ENCODE measurements at places on chromosomes 2 and 18. TPM values are rescaled to one million over a fixed set of nuclear protein-coding genes. Genes with fewer than 3 reads are reported as not detected.

DNA sequence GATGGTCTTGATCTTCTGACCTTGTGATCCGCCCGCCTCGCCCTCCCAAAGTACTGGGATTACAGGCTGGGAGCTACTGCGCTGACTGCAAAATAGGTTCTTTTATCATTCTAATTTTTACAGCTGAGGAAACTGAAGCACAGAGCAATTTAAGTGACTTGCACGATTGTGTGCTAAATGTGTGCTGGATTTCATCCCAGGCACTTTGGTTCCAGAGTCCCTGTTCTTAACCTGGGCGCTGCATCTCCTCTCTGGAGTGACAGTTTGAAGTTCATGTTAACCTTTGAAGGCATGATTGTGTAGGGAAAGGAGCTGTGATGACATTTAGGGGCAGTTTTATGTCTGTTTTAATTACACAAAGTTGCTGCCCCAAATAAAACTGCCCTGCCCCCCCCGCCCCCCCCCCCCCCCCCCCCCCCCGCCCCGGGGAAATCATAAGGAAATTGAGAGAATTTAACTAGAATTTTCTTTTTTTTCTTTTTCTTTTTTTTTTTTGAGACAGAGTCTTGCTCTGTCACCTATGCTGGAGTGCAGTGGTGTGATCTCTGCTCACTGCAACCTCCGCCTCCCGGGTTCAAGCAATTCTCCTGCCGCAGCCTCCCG lies 5.6 kb downstream of the ACSL3 start:
- DNase-seq: no peak

DNA sequence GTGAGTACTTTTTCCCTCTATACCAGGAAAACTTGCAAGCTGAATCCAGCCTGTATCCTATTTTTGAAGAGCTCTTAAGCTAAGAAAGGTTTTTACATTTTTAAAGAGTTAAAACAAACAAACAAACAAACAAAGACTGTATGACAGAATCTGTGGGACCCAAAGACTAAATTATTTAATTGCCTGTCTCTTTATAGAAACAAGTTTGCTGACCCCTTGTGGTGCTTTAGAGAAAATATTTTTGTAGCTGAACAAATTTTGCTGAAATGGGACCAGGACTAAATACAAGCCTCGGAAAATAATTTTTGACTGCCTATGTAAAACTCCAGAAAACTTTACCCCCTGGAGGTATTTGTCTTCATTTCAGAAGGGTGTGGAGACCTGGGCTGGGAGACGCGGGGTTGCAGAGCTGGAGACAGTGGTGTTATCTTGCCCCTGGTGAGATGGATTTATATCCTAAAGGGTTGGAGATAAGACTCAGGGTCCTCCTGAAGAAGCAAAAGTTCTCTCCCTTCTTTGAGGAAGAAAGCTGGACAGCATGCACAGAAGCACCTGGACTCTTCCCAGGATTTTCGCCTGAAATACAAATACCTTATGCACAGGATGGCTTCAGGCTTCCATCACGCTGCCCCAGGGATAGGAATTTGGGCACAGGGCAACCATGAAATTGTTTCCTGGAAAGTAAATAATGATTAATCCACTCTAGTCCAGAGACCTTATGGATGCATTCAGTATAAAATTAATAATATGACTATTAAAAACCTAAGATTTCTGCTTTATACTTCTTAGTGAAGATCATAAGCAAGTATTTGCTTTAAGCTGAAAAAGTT lies 54.3 kb downstream of the TMX3 start:
- DNase-seq: no peak

GALNT3 gene
- 3.1 TPM for total RNA-seq

DNA sequence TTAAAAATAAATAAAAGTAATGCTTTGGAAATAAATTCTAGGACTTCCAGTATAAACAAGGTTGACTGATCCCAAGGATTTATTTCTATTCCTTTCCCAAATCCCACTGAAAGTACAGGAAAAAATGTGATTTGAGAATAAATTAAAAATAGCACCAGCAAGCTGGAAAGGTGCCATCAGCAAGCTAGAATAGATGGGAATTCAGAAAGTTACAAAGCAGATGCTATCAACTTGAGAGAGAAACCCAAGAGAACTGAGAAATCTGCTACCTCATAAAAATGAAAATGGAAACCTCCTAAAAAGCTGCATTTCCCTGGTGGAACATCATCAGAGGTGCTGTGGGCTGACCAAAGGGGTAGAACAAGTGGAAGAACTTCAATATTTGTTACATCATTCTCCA lies 148.6 kb upstream of the KCNJ3 start:
- DNase-seq: no peak

DNA sequence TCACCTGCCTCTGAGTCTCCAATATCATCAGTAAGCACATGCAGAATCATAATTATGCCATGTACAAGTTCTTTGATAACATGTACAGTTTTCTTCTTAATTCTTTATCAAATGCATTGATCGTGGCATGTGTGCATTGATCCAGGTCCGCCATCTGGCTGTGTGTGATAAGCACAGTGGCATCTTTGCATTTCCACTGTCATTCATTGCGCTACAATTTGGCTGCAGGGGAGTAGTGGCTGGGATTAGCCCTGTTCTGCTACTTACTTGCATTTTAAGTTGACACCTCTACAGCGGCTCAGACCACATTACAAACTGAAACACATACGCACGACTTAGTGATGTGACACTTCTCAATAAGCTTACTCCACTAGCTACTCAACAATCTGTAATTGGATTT lies 83.6 kb upstream of the OTX1 start:
- DNase-seq: no peak

Data from neural crest cell (in vitro differentiated cells).